ENCODE measurements at places on chromosomes 2 and 18.

- DNase-seq = peak; percentile 63
Measured at GRCh38 chr2:235106874-235107639, 155.2 kb downstream of the SH3BP4 start.

DNA sequence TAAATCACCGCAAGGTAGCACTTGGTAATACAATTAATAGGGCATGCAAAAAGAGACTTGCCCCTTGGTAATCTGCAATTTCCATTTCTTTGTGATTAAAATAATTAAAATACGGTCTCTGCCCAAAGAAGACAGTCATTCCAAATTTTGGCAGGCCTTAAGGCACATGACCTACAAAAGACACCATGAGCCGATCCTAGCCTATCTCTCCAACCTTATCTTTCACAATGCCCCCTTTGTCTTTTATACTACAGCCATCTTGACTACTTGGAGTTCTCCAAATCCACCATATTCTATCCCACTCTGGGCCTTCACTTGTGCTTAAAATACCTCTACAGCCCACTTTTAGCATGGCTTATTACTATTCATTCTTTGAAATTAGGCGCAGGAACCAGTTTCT is 23.3 kb downstream of the CFAP210 start:
- no peak for DNase-seq

DNA sequence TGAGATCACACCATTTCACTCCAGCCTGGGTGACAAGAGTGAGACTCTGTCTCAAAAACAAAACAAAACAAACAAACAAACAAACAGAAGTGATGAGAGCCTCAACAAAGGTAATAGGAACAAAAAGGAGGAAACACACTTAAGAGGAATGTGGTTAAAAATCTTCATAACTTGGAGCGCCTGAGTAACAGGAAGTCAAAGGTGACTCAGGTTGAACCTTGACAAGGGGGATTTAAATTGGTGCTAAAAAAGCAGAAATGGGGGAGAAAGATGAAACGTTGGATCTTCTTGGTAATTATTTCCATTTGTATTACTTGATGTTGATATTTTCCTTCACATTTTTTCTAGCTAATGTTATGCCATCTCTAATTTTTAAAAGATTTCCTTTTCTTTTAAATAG is 318.5 kb upstream of the TCF4 start:
- no peak for DNase-seq

GRCh38 chr2:112633708-112634107 is 12.0 kb upstream of the SLC20A1 start:
- no peak for DNase-seq

- DNase-seq = no peak
Measured at GRCh38 chr2:12615509-12615908, 101.2 kb upstream of the TRIB2 start.

- DNase-seq = no peak
Measured at GRCh38 chr2:134217924-134218323, 35.9 kb upstream of the MGAT5 start.

DNA sequence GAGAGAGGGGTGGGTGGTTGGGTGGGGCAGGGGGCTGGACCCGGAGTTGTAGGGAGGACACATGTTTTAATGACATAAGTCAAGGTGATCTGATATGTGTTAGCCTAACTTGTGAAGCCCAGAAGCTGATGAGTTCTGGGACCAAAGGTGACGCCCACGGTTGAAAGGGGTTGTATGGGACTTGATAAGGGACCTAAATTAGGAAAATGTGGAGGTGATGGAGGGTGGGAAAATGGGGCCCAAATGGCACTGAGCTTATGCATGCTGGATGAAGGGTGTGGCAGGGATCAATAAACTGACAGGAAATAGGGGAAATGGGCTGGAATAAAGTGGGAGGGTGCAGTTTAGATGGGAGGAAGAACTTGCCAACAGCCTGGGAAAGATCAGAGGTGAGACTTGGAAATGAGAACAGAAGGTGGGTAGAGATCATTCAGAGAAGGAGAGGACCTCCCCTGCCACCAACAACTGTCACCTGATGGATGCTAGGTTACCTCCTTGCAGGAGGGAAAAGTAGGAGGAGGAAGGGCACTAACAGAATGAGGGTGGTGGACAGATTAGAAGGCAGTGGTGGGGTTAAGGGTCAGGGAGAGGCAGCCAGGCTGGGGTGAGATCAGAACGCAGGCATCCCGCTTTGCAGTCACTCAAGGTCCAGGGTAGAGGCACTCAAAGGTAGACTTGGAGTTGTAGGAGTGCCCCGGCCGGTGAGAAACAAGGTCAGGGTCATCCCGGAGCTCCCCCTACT is 15.3 kb downstream of the WNT10A start:
- DNase-seq = no peak

DNA sequence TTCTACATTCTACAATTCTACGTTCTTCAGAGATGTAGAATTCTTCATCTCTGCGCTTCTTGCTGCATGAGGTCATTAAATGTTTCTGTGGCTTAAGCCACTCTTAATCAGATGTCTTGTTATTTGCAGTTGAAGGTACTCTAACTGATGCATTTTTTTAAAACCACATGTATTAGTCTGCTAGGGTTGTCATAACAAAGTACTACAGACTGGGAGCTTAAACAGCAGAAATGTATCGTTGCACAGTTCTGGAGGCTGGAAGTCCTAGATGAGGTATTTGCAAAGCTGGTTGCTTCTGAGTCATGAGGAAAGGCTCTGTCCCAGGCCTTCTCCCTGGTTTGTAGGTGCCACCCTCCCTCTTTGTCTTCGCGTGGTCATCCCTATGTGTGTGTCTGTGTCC is 176.3 kb upstream of the GLI2 start:
- DNase-seq = no peak

DNA sequence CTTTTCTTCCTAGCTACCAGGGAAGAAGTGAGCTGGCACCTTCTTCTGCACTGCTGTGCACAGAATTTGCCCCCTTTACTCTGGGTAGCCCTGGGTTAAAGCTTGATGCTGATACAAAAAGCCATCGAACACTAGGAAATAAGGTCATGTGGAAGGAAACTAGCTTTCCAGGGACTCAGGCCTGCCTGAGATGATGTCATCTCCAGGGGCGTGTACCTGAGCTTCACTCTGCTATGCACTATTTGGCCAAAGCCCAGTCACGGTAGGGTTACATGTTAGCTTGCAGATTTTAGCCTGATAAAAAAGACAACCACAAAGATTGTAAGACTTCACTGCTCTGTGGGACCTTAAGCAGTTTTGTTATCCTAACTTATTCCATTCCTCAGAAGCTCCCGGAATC is 20.4 kb downstream of the EDAR start:
- DNase-seq = peak; percentile 70
